ENCODE measurements at places on chromosomes 3 and 15.

GRCh38 chr15:78139578-78139977 lies 8.3 kb upstream of the CIB2 start:
- DNase-seq = no peak

DNA sequence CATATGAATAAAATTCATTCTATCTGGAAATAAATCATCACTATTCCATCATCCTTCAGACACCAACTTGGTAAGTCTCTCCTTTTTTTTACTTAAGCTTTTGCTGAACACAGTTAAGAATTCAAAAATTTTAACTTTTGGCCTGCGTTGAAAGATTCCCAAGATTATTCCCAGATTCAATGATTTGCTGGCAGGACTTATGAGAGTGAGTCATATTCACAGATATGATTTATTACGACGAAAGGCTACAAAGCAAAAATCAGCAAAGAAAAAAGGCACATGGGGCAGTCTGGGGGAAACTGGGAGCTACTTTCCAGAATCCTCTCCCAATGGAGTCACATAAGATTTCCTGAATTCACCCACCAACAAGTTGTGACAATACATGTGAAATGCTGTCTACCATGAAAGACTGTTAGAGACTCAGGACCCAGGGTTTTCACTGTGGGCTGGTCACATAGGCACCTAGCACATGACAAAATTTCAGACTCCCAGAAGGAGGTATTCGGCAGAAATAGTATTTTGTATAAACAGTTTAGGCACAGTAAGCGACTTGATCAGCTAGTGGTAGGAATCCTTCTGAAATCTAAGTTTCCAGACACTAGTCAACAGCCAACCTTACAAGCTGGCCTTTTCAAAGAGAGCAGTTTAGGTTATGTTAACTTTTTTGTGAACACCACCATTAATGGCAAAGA lies 82.1 kb downstream of the DLG1 start:
- no peak for DNase-seq

- no peak for DNase-seq
Measured at GRCh38 chr15:43919540-43920253, 92.9 kb downstream of the WDR76 start.

DNA sequence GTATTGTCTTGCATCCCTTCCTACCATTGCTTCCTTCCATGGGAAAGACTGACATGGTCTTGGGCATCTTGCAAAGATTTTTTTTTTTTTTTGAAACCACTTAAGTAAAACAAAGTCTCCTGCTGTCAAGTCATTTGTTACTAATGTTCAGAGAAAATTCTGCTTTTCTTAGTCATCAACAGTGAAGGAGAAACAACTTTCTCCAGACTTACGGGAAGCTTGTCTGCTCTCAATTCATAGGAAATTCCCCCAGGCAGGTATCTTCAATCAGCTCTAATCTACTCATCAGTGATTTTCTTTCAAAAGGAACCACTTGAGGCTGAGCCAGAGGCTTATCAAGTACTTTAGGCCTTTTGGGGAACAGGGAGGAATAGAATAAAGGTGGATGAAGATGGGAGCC lies 15.9 kb upstream of the DRD3 start:
- DNase-seq = no peak

GRCh38 chr3:9747267-9747666 lies 2.5 kb upstream of the OGG1 start:
- no peak for DNase-seq

GRCh38 chr3:79521221-79521848 lies 246.5 kb downstream of the ROBO1 start:
- no peak for DNase-seq

GRCh38 chr3:142064454-142064853 lies 84.9 kb downstream of the TFDP2 start:
- DNase-seq = no peak

DNA sequence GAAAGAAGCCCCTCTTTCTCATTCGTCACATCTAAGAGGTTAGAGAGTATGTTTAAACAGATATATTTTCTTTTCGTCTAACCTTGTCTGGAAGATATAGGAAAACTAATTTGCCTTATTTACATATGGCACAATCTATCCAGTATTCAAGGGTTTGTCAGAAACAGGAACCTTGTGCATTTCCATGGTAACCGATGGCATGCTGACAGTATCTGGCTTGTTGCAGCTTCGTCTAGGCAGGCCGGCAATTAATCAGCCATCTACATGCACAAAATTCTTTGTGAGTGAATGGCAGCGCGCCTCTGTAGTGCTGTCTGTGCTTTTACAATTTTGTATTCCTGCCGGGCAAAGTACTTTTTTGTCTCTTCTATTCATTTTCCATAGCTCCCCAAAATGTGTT lies 294.0 kb upstream of the SOX2 start:
- no peak for DNase-seq

- no peak for DNase-seq
Measured at GRCh38 chr3:118799303-118799702, 235.3 kb downstream of the IGSF11 start.

DNA sequence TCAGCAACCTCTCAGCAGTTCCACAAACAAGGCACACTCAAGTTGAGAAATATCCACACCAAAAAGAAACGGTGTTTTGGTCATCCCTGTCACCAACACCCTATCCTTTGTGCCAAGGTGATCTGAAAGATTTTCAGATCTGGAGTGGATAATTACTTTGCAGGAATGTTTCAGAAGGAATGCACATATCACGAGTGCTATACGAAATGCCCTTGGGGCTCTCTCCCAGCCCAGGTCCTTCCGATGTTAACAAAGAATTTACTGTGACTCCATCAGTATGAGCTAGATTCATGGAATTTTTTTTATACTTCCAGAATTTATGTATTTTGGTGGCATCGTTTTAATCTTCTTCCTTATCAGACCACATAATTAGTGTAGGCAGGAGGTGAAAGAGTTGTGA lies 105.0 kb downstream of the GRM7 start:
- DNase-seq = no peak

DNA sequence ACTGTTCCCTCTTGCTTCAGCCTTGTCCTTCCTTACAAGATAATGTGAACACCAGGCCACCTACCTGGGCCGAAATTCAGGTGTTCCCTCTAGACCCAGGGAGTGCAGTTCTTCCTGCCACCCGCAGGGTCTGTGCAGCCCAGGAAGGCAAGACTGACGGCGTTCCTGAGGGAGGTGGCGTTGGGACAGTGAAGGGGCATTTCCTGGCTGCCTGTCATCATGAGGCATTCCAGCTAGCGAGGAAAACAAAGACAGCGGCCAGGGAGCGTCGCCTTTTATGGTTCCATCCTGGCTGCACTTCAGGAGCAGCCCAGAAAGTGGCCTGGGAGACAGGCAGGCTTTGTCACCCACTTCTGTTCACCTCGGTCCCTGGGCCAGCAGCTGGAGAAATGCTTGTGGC lies 84.8 kb upstream of the WNT5A start:
- DNase-seq = no peak

DNA sequence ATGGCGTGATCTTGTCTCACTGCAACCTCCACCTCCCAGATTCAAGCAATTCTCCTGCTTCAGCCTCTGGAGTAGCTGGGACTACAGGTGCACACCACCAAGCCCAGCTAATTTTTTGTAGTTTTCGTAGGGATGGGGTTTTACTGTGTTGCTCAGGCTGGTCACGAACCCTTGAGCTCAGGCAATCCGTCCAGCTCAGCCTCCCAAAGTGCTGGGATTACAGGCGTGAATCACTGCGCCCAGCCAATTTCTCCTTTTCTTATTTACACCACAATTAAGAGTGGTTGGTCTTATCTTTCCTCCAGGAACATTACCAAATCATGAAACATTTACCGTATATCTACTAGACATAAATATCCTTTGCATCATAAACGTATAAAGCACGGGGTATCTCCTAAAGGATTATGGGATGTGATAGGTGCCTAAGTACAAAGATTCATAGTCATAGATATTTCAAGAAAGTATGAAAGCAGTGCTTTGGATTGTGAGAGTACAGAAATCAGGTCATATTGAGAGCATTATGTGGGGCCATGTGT lies 194.5 kb downstream of the RBMS3 start:
- DNase-seq = no peak

GRCh38 chr15:37595426-37595970 lies 338.9 kb upstream of the TMCO5A start:
- no peak for DNase-seq

DNA sequence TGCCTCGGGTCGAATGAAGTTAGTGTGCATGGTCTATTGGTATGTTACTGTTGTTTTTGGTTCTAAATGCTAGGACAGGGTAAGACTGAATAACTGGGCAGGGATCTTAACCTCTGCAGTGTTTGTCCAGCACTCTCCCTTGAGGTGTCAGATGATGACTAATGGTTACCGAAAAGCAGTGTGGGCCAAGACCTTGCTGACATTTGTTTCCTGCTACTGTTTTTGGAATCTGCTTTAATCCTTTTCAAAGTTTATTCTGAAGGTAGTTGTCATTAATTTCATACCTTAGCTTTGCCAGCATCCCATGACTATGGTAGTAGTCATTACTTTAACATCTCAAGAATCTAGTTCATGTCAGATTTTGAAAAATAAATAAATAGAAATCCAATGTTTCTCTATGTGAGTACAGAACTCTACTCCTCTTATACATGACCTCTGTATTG lies 117.0 kb downstream of the P3H2 start:
- DNase-seq = peak; percentile 36

DNA sequence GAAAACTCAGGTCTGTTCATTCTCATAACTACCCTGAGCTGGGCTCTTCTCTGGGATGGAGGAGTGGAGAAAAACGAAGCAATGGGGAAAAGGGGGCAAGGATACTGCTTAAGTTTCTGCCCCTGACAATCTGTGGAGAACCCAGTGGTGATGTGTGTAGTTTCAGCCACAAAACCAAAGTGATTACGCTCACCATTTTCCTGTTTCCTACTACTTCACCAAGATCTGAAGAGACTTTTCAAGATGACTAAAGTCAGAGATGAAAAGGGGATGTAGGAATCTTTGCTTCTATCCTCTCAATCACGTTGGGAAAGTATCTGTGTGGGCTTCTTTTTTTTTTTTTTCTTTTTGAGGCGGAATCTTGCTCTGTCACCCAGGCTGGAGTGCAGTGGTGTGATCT lies 8.3 kb upstream of the UBE2E1 start:
- no peak for DNase-seq

DNA sequence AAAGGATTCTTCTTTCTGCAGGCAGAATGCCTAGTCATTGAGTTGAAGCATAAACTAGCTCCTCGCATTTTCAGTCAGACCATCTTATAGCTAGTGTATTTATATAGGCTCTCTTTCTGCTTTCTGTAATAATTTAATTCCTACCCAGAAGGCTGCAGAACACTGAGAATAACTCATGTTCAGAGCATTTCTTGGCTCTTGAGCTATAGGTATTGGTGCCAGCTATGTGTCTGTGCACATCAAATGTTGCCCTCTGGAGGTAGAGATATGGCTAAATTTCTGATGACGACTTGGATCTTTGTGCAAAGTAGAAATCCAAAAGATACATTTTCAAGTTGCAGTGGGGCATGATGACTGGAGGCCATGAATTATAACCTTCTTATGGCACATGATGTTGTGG lies 336.2 kb upstream of the TPM1 start:
- no peak for DNase-seq

- no peak for DNase-seq
Measured at GRCh38 chr3:61666615-61667330, 105.4 kb downstream of the PTPRG start.

GRCh38 chr3:8490079-8490552 lies 11.5 kb upstream of the LMCD1 start:
- no peak for DNase-seq

GRCh38 chr3:71785532-71786216 lies 726 bp upstream of the PROK2 start:
- no peak for DNase-seq

DNA sequence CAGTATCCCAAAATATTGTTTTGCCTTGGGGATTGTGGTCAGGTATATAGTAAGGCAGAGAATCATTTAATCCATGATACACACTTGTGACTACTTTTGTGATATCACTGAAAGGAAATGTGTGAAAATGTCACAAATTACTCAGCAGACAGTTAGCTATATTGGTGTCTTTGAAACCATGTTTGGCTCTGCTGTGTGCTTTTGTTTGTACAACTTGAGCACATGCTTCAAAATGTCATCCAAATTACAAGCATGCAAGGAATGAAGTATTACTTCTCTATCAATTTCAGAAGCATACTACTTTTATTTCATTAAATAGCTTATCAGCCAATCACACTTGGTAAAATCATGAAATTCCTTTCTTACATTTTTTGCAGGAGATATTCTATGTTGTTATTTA lies 619.0 kb upstream of the AGTR1 start:
- no peak for DNase-seq

All from 8988T (cell line).